ENCODE measurements at places on chromosomes 16 and 17.

- no peak for DNase-seq
Measured at GRCh38 chr16:69406780-69407331, 17.6 kb upstream of the CYB5B start.

GRCh38 chr17:29063992-29064391, 21.1 kb downstream of the PIPOX start:
- no peak for DNase-seq

DNA sequence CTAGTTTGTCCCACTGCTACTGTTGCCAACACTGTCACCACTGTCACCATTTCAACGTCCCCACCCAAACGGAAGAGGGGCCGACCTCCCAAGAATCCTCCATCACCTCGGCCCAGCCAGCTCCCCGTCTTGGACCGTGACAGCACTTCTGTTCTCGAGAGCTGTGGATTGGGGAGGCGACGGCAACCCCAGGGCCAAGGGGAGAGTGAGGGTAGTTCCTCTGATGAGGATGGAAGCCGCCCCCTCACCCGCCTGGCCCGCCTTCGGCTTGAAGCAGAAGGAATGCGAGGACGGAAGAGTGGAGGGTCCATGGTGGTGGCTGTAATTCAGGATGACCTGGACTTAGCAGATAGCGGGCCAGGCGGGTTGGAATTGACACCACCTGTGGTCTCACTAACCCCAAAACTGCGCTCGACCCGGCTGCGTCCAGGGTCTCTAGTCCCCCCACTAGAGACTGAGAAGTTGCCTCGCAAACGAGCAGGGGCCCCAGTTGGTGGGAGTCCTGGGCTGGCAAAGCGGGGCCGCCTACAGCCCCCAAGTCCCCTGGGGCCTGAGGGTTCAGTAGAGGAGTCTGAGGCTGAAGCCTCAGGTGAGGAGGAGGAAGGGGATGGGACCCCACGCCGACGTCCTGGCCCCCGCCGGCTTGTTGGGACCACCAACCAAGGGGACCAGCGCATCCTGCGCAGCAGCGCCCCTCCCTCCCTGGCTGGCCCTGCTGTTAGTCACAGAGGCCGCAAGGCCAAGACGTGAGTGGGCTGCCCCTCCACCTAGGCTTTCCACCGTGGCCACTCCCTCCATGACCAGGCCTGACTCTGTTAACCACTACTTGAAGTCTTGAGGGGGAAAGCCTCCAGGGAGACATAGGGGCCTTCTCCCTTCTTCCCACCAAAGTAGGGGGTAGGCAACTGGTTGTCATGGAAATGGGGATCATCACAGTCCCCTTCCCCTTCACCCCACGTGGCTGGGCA, 9.0 kb upstream of the PHKG2 start:
- no peak for DNase-seq

DNA sequence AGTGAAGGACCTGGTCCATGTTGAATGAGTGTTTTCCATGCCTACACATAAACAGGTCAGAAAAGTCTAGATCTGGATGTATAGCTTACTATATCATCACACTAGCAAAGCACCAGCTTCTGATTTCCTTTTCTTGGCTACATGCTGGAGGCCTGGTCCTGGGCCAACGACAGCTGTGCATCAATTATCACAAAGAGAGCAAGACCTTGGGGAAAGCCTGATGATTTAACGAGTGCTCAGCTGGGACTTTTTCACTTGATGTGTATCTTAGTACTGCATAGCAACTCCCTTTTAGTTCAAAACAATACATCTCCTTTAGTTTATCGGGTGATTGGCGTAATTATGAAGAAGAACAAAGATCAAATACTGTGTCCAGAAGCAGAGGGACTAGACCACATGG, 358.2 kb downstream of the KIF2B start:
- no peak for DNase-seq

DNA sequence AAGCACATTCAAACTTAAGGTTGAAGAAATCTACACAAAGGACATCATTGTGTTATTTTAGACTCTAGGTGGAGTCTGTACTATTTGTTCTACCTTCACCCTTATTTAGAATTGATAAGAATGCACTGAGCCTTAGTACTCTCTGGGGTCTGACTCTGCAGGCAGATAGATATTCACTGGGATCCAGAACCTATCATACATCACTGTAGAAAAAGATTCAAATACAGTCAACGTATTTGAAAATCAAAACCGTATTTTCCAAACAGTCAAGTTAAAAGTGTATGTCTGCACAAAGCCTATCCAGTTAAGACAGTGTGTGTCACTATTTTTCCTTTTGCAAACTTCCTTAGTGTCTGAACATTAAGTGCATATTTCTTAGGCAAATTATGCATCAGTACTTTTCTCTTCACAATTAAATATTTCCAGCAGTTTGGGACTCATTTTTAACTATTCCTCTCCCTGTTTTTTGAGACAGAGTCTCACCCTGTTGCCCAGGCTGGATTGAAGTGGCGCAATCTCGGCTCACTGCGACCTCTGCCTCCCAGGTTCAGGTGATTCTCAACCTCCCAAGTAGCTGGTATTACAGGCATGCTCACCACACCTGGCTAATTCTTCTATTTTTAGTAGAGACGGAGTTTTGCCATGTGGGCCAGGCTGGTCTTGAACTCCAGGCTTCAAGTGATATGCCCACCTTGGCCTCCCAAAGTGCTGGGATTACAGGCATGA, 22.3 kb downstream of the MOSMO start:
- no peak for DNase-seq

DNA sequence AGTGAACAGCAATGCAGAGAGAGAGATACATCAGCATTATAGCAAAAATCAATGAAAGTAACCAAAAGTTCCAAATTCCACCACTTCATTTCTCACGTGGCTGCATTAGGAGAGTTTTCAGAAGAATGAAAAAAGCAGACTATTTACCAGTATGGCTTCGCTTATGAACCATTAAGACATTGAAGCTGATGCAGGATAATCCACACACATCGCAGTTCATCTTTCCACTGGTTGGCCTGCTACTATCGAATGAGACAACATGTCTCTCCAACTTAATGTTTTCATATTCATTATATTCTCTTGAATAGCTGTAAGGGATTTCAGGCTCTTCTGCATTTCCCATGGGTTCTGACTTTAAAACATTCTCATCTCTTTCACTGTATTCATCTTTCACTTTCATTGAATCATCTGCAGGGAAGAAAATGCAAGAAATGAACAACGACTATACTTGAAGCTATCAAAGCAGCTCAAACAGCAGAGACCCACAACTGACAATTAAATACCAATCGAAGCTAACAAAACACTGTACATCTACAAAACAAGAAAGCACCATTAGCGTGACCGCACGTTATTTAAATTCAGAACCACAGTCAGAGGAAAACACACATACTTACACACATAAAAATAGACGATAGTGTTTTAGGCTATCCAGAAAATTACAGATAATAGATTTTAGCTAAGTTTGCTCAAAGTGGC, 54.9 kb downstream of the GRB7 start:
- DNase-seq: peak; percentile 54

DNA sequence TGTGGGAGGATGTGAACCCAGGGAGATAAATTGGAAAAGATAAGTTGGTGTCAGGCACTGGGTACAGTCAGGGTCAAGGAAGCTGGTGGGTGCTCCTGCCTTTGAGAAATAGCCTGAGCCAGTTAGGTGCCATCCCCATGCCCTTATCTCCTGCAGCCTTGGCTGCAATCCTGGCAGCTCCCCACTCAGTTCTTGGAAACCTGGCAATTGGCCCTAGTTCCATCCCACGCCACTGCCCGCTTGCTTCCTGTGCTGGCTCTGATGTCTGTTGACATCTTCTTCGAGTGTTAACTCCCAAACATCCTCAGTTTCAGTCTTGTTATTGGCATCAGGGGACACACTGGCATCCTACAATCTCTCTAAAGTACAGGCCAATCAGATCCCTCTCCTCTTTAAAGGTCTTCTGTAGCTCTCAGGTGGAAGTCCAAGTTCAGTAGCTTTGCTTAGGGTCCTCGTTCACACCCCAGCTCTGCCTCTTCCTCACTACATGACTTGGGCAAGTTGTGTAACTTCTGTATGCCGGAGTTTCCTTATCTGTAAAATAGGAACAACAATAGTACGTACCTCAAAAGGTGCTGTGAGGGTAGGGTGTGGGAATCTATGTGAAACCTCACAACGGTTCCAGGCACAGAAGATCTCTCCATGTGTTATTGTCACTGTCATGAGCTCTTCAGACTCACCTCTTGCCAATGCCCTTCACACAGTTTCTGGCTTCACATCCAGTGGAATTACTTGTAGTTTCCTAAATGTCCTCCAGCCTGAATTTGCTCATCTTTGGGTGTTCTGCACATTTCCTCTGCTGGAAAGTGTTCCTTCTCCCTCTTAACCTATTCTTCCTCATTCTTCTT, 13.5 kb upstream of the PRKAR1A start:
- no peak for DNase-seq

- DNase-seq: peak; percentile 16
Measured at GRCh38 chr17:60077672-60078519, 825 bp downstream of the HEATR6 start.

GRCh38 chr17:82237746-82238471, 9.1 kb downstream of the SLC16A3 start:
- DNase-seq: no peak

GRCh38 chr17:61048376-61049106, 351.1 kb upstream of the TBX2 start:
- no peak for DNase-seq

- no peak for DNase-seq
Measured at GRCh38 chr16:73067671-73068540, 20.0 kb upstream of the ZFHX3 start.

GRCh38 chr17:35073991-35074627, 10.6 kb upstream of the RFFL start:
- peak; percentile 44 for DNase-seq

Measured in CD4-positive, alpha-beta T cell treated with Interleukin-4 for 4 hours (primary cell).